Inflammatory macrophage (primary cell): ENCODE measurements at places on chromosomes 3 and 15.

- DNase-seq = peak; percentile 87
Observed at GRCh38 chr3:129606636-129607390, at the start of gene PLXND1. TSS of gene PLXND1 (minus strand) at chr3:129606676. CDS start at chr3:129606639, 37 bp downstream.

GRCh38 chr3:194573680-194574437 lies 59.4 kb downstream of the TMEM44 start:
- peak; percentile 71 for DNase-seq

DNA sequence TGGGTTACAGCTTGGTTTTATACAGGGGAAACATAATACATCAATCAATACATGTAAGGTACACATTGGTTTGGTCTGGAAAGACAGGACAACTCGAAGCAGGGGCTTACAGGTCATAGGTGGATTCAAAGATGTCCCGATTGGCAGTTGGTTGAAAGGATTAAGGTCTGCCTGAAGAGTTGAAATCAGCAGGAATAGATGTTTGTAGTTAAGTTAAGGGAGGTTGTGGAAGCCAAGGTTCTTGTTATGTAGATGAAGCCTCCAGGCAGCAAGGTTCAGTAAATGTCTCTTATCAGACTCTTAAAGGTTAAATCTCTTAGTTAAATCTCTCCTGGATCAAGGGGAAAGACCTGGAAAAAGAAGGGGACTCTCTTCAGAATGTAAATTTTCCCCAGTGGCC lies 58.4 kb upstream of the MINAR1 start:
- DNase-seq = no peak

- no peak for DNase-seq
Observed at GRCh38 chr3:131031660-131032059, 5.0 kb downstream of the NEK11 start.

GRCh38 chr15:98900356-98900755 lies 107.2 kb downstream of the PGPEP1L start:
- DNase-seq = no peak

DNA sequence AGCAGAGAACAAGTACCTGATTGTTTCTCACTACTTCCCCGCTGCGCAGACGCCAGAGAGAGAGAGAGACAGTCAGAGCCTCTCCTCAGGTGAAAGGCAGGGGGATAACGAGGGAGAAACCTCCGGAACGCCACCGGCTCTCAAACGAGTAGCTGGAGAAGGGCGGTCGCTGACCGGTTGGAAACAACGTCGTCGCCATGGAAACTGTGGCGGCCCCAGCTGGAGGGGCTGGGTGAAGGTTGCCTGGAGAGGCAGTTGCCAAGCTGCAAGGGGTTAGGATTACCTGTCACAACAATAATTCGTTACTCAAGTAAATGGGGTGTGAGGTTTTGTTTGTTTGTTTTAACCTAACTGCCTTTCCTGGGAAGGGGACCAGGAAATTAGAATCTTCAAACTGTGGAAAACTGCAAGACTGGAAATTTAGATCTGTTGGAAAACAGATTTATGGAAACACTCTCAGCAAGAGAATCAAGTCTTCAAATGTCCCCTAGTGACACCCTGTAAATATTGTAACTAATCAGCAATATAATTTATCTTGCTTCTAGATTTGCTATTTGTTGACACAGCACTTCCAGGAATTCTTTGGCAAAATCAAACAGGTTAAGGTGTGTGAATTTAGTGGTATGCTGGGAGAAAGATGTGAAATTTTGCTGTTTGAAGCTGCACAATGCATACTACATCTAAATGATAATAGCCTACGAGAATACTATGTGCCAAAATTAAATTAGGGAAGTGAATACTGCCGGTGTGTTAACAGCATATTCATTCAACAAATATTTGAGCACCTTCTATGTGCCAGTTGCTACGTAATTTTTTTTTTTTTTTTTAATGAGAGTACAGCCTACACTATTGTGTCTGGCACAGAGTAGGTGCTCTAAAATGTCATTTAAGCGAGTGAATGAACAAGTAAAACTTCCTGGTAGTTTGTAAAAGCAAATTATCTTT lies at the start of gene DNAH12:
TSS of gene DNAH12 (minus strand) at position 164 of the 945 bp plus-strand sequence. CDS start 1,474 bp downstream, outside the sequence.
- DNase-seq = no peak

- DNase-seq = no peak
Observed at GRCh38 chr3:112047264-112047663, 12.7 kb downstream of the TMPRSS7 start.

GRCh38 chr3:186361762-186362536 lies at the start of gene DGKG:
TSS of gene DGKG (minus strand) at chr3:186362234. CDS start at chr3:186320459, 41,775 bp downstream.
- peak; percentile 59 for DNase-seq

DNA sequence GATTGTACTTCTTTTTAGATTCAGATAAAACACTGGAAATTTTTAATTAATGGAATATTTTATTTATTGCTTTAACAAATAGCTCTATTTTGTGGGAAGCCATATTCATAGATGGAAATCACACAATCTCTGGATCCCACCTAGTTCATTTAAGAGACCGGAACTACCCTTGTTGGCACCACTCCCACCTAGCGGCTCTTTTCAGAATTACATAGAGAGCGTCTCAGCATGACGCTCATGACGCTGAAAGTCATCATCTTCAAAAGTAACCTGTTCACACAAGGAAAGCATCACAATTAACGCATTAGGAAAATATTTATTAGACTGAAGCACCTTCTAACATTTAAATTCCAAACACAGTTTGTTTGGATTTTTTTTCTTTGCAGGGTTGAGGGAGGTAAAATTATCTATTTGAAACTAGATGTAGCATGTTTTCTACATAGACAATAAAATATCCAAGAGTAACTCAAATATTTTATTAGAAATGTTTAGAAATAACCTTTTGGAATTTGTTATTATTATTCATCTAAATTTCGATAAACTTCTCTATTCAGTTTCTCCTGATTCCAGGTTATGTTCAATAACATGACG lies 214.9 kb upstream of the ARRDC4 start:
- peak; percentile 49 for DNase-seq

- DNase-seq = peak; percentile 10
Observed at GRCh38 chr3:48859206-48859605, 11.5 kb upstream of the PRKAR2A start.

DNA sequence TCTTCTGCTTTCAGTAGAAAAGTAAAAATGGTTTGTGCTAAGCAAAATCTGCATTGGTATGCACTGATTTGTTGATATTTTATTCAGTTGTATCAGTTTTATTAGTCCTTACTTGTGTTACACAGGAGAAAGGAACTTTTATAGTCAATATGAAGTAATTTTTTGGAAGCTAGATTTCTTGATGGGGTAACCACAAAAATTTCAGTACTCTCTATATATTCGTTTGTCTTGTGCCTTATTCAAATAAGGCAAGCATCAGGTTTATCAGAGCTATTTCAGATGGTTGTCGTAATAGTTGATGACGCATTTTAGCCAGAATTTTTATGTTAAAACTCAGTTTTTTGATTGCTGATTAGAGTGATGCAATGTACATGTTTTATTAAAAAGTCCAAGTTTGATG lies 50.7 kb upstream of the NIPA1 start:
- DNase-seq = no peak

DNA sequence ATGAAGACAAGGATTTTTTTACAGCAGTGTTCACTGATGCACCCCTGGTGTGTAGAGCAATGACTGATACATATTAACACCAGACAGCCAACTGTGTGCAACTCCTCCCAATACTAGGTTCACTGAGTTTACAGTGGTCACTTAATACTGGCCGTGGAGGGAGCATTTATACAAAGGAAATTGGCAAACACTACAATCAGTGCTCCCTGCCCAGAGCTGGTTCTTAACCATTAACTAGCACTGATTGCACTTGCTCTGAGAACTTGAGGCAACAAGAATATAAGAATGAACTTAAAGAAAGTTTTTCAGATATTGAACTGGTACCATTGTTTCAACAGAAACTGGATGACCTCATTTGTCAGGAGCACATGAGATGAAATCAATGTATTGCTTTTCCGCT lies 110.6 kb downstream of the MAGI1 start:
- DNase-seq = no peak

DNA sequence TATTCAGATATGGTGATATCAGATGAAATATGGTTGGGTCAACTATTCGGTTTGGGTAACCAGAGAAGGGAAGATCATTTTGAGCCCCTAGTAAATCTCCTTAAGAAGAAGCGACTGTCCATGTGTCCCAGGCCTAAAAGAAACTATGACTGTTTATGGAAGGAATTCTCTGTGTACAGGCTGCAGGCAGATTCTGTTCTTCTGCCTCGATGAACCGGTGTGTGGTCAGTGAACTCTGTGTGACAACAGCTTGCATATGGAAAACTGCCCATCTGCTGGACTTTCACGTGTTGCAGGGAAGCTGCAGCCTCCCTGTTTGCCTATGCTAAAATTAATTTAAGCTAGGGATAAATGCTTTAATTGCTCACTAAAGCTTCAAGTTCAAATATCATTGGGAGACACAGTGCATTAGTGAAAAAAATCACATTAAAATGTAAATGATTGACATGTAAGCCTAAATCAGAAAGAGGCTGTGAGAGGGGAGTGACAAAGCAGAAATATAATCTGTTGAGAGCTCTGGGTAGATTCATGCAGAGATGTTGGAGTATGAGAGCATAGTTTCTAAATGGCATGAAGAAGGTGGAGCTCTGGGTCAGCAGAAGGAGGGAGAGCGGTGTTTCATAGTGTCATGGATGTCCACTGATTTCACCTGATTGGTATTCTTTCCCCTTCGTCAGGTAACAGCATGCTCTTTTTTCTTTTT lies 65.4 kb upstream of the PFN2 start:
- no peak for DNase-seq

GRCh38 chr3:139771331-139771730 lies 93.6 kb upstream of the NMNAT3 start:
- DNase-seq = no peak

DNA sequence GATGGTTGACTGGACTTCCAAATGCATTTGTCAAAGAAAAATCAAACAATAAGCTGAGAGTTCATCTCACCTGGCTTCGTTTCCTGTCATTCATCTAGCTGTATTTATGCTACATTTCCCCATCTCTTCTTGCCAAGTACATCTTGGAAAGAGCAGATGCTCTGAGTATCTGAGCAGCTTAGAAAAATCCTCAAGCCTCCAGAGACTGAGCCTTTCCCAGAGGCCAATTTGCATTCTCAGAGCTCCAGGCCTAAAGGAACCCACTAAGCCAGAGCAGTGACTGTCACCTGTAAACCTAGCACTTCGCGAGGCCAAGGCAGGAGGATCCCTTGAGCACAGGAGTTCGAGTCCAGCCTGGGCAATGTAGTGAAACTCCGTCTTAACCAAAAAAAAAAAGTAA lies 100.5 kb downstream of the XXYLT1 start:
- DNase-seq = no peak

DNA sequence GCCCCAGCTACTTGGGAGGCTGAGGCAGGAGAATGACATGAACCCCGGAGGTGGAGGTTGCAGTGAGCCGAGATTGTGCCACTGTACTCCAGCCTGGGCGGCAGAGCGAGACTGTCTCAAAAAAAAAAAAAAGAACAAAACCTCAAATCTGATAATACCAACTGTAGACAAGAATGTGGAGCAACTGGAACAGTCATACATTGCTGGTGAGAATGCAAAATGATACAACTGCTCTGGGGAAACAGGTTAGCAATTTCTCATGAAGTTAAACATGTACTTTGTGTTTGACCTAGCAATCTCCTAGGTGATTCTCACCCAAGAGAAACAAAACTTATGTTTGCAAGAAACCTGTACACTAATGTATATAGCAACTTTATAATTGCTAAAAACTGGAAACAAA lies 4.4 kb upstream of the VHL start:
- DNase-seq = no peak

DNA sequence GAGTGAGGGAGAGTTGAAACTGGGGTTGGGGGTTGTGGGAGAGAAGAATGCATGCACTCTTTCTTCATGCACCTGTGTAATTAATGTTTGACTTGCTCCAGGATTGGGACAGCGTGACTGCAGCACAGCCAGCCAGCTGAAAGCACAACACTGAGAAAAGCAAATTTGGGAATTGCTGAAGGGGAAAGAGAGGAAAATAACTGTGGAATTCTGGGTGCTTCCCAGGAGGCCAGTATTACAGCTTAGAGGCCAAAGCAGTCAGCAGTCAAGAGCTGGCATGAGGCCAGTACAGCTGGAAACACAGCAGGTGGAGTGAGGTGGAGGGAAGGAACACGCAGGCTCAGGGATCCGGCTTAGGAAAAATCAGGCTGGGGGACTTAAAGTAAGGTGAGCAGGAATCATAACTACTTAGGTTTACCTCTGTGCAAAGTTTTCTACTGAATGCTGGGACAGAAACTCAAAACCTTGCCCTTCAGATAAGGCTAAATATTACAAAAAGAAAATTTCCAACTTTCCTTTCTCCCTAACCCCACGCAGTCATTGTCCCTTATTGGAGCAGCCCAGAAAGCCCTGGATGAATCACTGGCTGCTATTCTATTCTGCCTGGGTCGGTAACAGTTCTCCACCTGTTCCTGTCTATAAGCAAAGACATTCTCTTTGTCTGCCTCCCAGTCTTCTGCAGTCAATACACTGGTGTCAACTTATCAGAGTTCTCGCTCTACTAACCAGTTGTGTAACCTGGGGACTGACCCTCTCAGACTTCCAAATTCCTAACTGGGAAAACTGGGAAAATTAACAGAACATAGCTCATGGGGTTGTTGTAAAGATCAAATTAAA lies 167.2 kb downstream of the MAGI1 start:
- DNase-seq = no peak

- peak; percentile 28 for DNase-seq
Observed at GRCh38 chr15:69154684-69155083, 5.8 kb upstream of the GLCE start.

DNA sequence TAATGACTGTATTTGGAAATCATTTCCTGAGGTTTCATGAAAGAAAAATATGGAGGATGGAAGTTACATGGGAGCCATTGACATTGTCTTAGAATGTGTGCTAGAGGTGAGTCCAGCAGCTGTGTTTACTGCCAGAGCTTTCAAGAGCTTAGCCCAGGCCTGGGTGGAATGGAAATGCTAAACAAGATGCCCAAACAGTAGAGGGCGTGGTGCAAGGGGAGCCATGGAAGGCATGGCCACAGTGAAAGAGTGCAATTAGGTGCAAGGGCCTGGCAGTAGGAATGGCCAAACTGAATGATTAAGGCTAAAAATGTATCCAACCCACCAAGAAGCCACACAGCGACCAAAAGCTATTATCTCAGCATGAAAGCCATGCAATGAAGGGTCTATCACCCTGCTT lies 257.7 kb upstream of the NR2F2 start:
- DNase-seq = no peak
